ENCODE measurements at places on chromosomes 3 and 15. TPM values are rescaled to one million over a fixed set of nuclear protein-coding genes. Genes with fewer than 3 reads are reported as not detected.

Gene SCG5
- total RNA-seq: 157 TPM

Gene TM6SF1
- 20.9 TPM for total RNA-seq

Gene SPATA16
- total RNA-seq: not detected

Gene ZNF619
- total RNA-seq: 8.7 TPM

Gene RBPMS2
- total RNA-seq: 4.2 TPM

Gene ZNF80
- not detected for total RNA-seq

Gene TJP1
- total RNA-seq: 245 TPM

Gene GPR27
- total RNA-seq: 22.2 TPM

Gene FBXL2
- total RNA-seq: 59.2 TPM

Gene FAH
- total RNA-seq: 10.5 TPM

Measured in dorsolateral prefrontal cortex (tissue), 122 donors.